Testis (tissue), 5 donors: ENCODE measurements at places on chromosomes 3 and 15. TPM values are rescaled to one million over a fixed set of nuclear protein-coding genes. Genes with fewer than 3 reads are reported as not detected.

- H3K36me3 ChIP-seq, result no peaks in the 10 kb centered on the region
- DNase-seq, result peak; percentile 45
- no peaks in the 10 kb centered on the region for H3K27me3 ChIP-seq
- H3K4me1 ChIP-seq, result no peaks in the 10 kb centered on the region
- no peak overlapping the region for H3K27ac ChIP-seq
These were observed 32.1 kb downstream of the KIF9 start for GRCh38 chr3:47250309-47251060.

GRCh38 chr3:72318504-72319193, 529.6 kb downstream of the SHQ1 start:
- no peak overlapping the region for H3K4me3 ChIP-seq
- no peaks in the 10 kb centered on the region for H3K36me3 ChIP-seq
- no peaks in the 10 kb centered on the region for H3K27me3 ChIP-seq
- H3K4me1 ChIP-seq, result peaks cover 40% of the 10 kb centered on the region
- peak overlapping the region; percentile 36 for H3K27ac ChIP-seq

DNA sequence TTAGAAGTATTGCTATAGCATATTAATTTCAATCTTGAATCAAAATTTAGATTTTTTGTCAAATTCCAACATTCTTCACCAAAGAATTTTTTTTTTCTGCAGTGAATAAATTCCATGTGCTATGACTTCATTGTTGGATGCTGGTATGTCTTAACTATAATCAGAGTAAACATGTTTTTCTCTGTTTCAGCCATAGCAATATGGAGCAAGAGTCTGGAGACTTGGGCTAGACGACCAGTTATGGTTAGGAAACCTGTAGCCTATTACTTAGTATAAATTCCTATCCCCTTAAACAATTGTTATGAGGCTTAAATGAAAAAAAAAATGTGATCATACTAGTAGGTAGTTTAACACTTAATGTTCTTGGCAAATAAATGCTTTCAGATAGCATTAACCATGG, 431.9 kb upstream of the FRG2C start:
- H3K4me1 ChIP-seq, result no peaks in the 10 kb centered on the region
- H3K36me3 ChIP-seq, result no peaks in the 10 kb centered on the region
- no peaks in the 10 kb centered on the region for H3K27me3 ChIP-seq
- DNase-seq, result no peak
- H3K4me3 ChIP-seq, result no peak overlapping the region
- H3K27ac ChIP-seq, result no peak overlapping the region

DNA sequence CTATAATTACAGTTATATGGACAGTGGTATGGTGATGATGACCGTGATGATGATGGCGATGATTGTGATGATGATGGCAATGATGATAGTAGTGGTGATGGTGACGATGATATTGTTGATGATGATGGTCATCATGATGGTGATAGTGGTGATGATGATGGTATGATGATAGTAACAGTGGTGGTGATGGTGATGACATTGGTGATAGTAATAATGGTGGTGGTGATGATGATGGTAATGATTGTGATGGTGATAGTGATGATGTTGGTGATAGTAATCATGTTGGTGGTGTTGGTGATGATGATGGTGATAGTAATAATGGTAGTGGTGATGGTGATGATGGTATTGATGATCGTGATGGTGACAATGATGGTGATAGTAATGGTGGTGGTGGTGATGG, 504.4 kb downstream of the GABRG3 start:
- no peak for DNase-seq
- no peak overlapping the region for H3K27ac ChIP-seq
- no peaks in the 10 kb centered on the region for H3K4me1 ChIP-seq
- H3K4me3 ChIP-seq, result no peak overlapping the region

The ACKR2 gene
- total RNA-seq, result 3.4 TPM
